ENCODE measurements at places on chromosomes 1 and 21. TPM values are rescaled to one million over a fixed set of nuclear protein-coding genes. Genes with fewer than 3 reads are reported as not detected.
A peak's percentile ranks its signal among the peaks of the same experiment; 100 is the strongest.

STX12 gene
- 28.1 TPM for total RNA-seq

DNA sequence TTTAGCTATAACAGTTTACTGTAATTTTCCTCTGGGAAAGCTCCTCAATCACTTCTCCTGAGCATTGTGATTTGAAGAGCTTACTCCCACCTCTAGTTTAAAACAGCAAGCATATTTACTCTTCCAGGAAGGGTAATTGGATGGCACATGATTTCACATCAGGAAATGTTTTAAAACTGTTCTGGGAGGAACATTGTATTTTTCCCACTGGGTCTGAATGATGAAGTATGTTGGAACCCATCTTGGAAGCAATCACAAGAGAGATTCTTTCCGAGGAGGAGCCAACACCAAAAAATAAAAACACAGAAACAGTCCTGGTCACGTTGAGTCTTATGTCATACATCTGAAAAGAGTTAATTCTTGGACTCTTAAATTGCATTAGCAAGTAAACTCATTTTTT is 17.3 kb downstream of the MAP10 start:
- H3K36me3 ChIP-seq = no peaks in the 10 kb centered on the region
- no peak overlapping the region for H3K27ac ChIP-seq
- no peak overlapping the region for H3K4me3 ChIP-seq
- H3K4me1 ChIP-seq = no peaks in the 10 kb centered on the region

SLC6A9 gene
- total RNA-seq = 0.51 TPM

SLAMF6 gene
- not detected for total RNA-seq

GRCh38 chr1:22775478-22775877 is 64.8 kb downstream of the EPHB2 start:
- DNase-seq = no peak
- H3K4me1 ChIP-seq = peaks cover 20% of the 10 kb centered on the region
- H3K27ac ChIP-seq = no peak overlapping the region
- H3K4me3 ChIP-seq = no peak overlapping the region

DNA sequence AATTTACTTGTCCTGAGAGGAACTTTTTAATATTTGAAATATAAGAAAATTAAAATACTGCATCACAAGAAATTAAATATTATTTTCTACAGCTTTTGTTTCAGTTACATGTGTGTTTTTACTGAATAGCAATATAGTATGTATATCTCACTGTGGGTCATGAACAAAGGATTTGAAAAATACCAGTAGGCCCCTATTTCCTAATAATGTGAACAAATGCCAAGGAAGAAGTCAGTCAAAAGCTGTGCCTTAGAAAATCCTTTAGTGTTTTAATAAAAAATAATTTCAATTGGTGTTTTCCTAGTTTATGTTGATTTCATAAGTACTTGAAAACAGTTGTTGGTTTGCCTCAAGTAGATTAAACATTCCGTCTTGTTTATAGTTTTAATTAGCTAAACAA is 46.7 kb downstream of the SMYD3 start:
- H3K27me3 ChIP-seq = no peaks in the 10 kb centered on the region
- DNase-seq = no peak
- no peaks in the 10 kb centered on the region for H3K4me1 ChIP-seq
- H3K36me3 ChIP-seq = no peaks in the 10 kb centered on the region
- no peak overlapping the region for H3K27ac ChIP-seq

DNA sequence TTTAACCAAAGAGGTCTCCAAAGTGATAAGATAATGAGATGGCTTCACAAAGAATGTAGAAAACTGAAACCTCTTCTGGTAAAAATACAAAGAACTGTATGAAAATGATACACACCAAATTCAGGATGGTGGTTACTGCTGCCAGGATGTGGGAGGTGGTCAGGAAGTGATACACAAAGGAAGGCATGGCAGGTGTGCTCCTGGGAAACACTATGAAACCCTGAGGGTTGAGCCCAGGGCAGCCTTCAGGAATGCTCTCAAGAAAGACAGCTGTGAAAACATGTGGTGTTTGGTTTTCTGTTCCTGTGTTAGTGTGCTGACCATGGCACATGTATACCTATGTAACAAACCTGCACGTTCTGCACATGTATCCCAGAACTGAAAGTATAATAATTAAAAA is 109.3 kb downstream of the NTNG1 start:
- H3K27me3 ChIP-seq = no peaks in the 10 kb centered on the region
- no peaks in the 10 kb centered on the region for H3K36me3 ChIP-seq
- DNase-seq = peak; percentile 62

KMO gene
- total RNA-seq = not detected

FMO4 gene
- total RNA-seq = 0.87 TPM

- DNase-seq = no peak
- H3K36me3 ChIP-seq = no peaks in the 10 kb centered on the region
Measured at GRCh38 chr1:204723131-204723787, 37.7 kb upstream of the LRRN2 start.

DNA sequence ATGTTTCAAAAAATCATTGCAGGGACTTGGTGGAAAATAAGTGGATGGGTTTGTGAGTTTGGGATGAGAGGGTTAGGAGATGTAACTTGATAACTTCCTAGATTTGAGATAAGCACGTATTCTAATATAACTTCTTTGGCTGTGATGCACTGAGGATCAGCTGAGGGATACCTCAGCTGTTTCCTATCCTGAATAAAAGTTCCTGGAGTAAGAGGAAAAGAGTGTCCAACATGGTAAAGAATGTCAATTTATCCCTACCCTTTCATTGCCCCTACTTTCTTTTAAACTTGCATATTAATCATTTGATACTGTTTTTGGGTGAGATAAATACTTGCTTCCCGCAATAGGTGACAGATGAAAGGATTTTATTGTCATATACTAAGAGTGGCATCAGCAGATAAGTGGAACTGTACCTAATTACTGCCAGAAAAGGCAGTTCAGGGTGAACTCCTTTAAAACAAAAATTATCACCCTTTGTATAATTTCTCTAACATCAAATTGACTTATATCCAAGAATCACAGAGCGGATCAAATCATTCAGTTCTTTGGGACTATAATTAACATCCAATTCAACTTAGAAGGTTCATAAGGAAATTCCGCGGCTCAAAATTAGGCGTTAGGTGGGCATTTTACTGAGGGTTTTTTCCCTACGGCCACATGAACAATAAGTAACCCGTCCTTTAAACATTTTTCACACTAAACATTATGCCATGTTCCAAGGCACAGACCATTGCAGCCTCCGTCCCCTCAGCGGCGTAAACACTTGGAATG is 1.4 kb upstream of the SUCO start:
- no peaks in the 10 kb centered on the region for H3K27me3 ChIP-seq
- peak; percentile 11 for DNase-seq
- peaks cover 2% of the 10 kb centered on the region for H3K4me1 ChIP-seq
- peak overlapping the region; percentile 78 for H3K4me3 ChIP-seq
- H3K36me3 ChIP-seq = no peaks in the 10 kb centered on the region
- peak overlapping the region; percentile 84 for H3K27ac ChIP-seq

- no peaks in the 10 kb centered on the region for H3K36me3 ChIP-seq
- H3K4me3 ChIP-seq = no peak overlapping the region
- no peak overlapping the region for H3K27ac ChIP-seq
- no peaks in the 10 kb centered on the region for H3K4me1 ChIP-seq
- peak; percentile 76 for DNase-seq
- no peaks in the 10 kb centered on the region for H3K27me3 ChIP-seq
Measured at GRCh38 chr1:179369751-179370341, 4.1 kb downstream of the AXDND1 start.

DNA sequence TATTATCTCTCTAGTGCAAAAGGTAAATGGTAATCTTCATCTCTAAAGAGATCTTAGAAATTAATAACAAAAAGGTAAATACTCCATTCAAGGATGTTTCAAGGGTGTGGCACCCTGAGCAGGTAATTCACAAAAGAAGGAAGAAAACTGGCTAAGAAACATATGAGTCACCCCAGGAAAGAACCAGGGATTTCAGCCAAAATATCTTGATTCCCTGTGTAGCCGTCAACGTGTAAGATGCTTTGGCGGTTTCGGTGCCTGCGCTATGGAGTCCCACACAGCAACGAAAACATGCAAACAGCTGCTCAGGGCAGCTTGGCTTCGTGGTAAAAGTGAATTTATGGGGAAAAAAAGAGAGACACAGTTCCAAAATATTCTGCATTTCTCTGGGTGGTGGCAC is 3.7 kb downstream of the ITGB2 start:
- DNase-seq = peak; percentile 67
- H3K4me3 ChIP-seq = peak overlapping the region; percentile 22
- H3K27ac ChIP-seq = peak overlapping the region; percentile 45
- no peaks in the 10 kb centered on the region for H3K36me3 ChIP-seq
- H3K27me3 ChIP-seq = no peaks in the 10 kb centered on the region
- peaks cover 44% of the 10 kb centered on the region for H3K4me1 ChIP-seq

DNA sequence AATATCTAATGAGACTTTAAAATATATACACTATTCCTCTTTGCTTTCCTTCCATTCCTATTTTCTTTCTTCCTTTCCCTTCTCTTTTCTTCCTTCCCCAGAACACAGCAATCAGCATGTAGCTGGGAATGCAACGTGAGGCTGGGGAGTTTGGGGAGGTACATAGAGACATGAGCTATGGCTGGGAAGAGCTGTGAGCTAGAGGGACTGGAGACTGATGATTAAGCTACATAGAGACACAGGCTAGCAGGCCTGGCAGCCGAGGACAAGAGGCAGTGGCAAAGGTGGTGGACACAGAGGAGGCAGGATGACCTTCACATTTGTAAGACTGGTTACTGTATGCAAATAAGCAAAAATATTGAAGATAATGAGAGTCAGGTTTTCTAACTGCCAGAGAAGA is 7.5 kb downstream of the LPAR3 start:
- H3K36me3 ChIP-seq = no peaks in the 10 kb centered on the region
- no peak for DNase-seq
- H3K4me3 ChIP-seq = no peak overlapping the region
- H3K27me3 ChIP-seq = no peaks in the 10 kb centered on the region

DNA sequence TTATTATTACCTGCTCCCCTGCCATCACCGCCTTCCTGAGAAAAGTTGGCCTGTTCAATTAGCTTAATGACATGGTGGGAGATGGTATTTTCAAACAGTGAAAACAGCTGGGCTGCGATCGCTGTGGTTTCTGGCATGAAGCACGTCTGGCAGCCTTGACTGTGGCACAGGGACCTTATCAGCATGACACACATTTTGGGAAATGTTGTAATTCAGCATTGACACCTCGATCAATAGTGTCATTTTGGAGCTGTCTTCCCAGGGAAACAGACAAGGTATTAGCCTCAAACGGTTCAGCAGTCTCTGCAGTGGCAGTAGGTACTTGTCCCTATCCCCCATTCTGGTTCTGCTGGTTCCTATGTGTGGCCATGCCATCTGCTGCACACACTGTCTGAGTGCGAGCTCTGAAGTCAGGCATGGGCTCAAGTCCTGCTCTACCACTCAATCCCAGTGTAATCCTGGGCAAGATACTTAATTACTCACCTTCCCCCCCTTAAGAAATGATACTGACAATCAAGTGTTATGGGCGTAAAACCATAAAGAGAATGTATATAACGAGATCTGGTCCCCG is 154.5 kb upstream of the KCND3 start:
- DNase-seq = no peak
- no peak overlapping the region for H3K27ac ChIP-seq
- H3K4me1 ChIP-seq = no peaks in the 10 kb centered on the region
- 0 out of 2 replicates have a peak, but pooled peaks cover 3% of the 10 kb centered on the region for H3K27me3 ChIP-seq
- H3K4me3 ChIP-seq = no peak overlapping the region
- no peaks in the 10 kb centered on the region for H3K36me3 ChIP-seq

DNA sequence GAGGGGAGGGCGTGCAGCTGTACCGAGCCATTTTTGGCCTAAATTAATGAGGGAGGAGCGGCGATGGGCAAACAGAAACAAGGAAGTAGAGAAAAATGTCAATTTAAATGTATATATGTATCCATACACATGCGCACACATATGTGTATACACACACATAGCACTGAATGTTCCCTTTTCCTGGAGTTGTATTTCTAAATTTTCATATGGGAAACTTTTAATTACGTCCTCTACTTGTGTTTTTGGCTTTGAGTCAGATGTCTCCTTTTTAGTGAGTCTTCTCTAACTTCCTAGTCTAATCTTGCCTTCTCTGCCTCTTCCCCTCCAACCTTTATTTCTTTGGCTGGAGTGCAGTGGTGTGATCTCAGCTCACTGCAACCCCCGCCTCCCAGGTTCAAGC is 15.4 kb upstream of the CYYR1 start:
- H3K27me3 ChIP-seq = no peaks in the 10 kb centered on the region
- H3K36me3 ChIP-seq = no peaks in the 10 kb centered on the region
- no peaks in the 10 kb centered on the region for H3K4me1 ChIP-seq

COL11A1 gene
- not detected for total RNA-seq

DNA sequence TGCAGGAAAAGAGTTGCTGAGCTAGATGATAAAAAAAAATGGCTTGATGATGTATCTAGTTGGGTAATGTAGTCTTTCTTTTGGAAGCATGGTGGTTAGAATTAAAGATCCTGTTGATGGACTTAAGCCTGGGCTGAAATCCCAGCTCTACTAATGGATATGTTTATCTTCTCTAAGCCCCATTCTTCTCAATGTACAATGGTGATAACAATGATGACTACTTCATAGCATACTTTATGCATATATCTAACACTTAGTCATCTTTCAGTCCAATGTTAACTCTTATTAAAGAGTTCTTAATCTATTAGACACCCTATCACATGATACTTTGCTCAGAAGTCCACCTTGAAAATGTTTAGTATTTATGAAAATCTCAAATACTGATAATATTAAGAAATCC is 189.5 kb downstream of the PLA2G4A start:
- H3K27me3 ChIP-seq = no peaks in the 10 kb centered on the region
- no peak overlapping the region for H3K4me3 ChIP-seq
- DNase-seq = no peak
- H3K27ac ChIP-seq = no peak overlapping the region

- no peaks in the 10 kb centered on the region for H3K27me3 ChIP-seq
- H3K36me3 ChIP-seq = no peaks in the 10 kb centered on the region
- no peak overlapping the region for H3K4me3 ChIP-seq
- H3K4me1 ChIP-seq = peaks cover 5% of the 10 kb centered on the region
- DNase-seq = peak; percentile 46
Measured at GRCh38 chr1:1283821-1284220, 3.6 kb downstream of the SCNN1D start.

TMPRSS3 gene
- total RNA-seq = not detected

DNA sequence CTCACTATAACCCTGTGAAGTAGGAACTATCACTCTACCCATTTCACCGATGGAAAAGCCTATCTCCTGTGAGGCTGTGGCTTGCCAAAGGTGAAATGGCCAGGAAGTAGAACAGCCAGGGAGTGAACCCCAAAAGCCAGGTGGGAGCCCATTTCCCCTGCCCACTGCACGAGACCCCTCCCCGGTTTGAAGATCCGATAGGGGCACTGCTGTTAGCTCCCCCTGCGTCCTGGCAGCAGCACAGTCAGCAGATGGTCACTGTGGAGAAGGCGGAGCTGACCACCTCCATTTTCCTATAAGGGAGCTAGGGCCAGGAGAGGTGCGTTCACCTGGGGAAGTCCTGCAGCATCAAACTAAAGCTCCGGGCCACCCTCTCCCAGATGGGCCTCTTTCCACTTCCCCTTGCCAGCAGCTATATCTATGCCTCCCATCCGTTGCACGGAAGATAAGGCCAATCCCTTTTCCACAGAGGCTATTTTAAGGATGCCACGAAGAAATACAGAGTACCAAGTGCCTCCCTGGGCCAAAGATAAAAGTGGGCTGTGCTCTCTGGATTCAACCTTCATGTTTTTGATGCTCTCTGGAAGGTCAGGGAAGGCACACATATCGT is 7.8 kb downstream of the ERG start:
- H3K4me1 ChIP-seq = no peaks in the 10 kb centered on the region
- H3K27me3 ChIP-seq = no peaks in the 10 kb centered on the region
- no peak for DNase-seq
- no peak overlapping the region for H3K27ac ChIP-seq
- H3K4me3 ChIP-seq = no peak overlapping the region
- no peaks in the 10 kb centered on the region for H3K36me3 ChIP-seq

LCE1C gene
- not detected for total RNA-seq
